ENCODE measurements at places on chromosomes 12 and 14. TPM values are rescaled to one million over a fixed set of nuclear protein-coding genes. Genes with fewer than 3 reads are reported as not detected.

Gene KLRC4
- 0.45 TPM for polyA plus RNA-seq

Gene DENND5B
- 1.8 TPM for polyA plus RNA-seq

Gene MAGOHB
- polyA plus RNA-seq = 19.3 TPM

Gene TMEM253
- 0.43 TPM for polyA plus RNA-seq

Gene SERPINA5
- polyA plus RNA-seq = 0.14 TPM

Gene DIABLO
- 46.8 TPM for polyA plus RNA-seq

Gene ERG28
- polyA plus RNA-seq = 39.3 TPM

Gene SLC39A5
- polyA plus RNA-seq = 0.13 TPM

Gene NELL2
- 4.0 TPM for polyA plus RNA-seq

Gene TAS2R9
- polyA plus RNA-seq = not detected

Gene KCNK10
- polyA plus RNA-seq = 0.01 TPM

Gene TSPAN31
- 32.4 TPM for polyA plus RNA-seq

Gene ALDH2
- polyA plus RNA-seq = 158 TPM

Gene SSPN
- 1.2 TPM for polyA plus RNA-seq

Gene DPPA3
- not detected for polyA plus RNA-seq

Gene SMCO3
- 0.61 TPM for polyA plus RNA-seq

Gene B4GALNT3
- 17.2 TPM for polyA plus RNA-seq

Gene CAPZA3
- polyA plus RNA-seq = not detected

Gene DLGAP5
- 0.89 TPM for polyA plus RNA-seq

Gene OTOGL
- 0.28 TPM for polyA plus RNA-seq

Gene FRS2
- polyA plus RNA-seq = 8.6 TPM

Gene LPAR5
- polyA plus RNA-seq = 0.51 TPM

Gene AKAP3
- 1.2 TPM for polyA plus RNA-seq

Gene KRT4
- 7.7 TPM for polyA plus RNA-seq

Gene C12orf54
- 0.21 TPM for polyA plus RNA-seq

Gene FIGNL2
- 0.33 TPM for polyA plus RNA-seq

Gene NDRG2
- polyA plus RNA-seq = 46.1 TPM

Gene CCDC60
- polyA plus RNA-seq = 2.1 TPM

Gene MYF5
- not detected for polyA plus RNA-seq

Gene NOS1
- polyA plus RNA-seq = 0.69 TPM

Gene CDCA3
- polyA plus RNA-seq = 4.1 TPM

Gene NUP37
- polyA plus RNA-seq = 23.3 TPM

Gene OR4E2
- not detected for polyA plus RNA-seq

Gene SCNN1A
- polyA plus RNA-seq = 86.6 TPM

Gene MSI1
- polyA plus RNA-seq = 0.22 TPM

Gene POTEM
- polyA plus RNA-seq = not detected

Gene WNT1
- 0.09 TPM for polyA plus RNA-seq

Gene OAS3
- 5.7 TPM for polyA plus RNA-seq

Gene SLC41A2
- polyA plus RNA-seq = 22.4 TPM

Gene SLC7A7
- polyA plus RNA-seq = 31.2 TPM

Gene OTUB2
- 0.98 TPM for polyA plus RNA-seq

Gene DBX2
- polyA plus RNA-seq = 0.01 TPM

Gene AQP2
- not detected for polyA plus RNA-seq

Gene PLCZ1
- not detected for polyA plus RNA-seq

Gene TDRD9
- polyA plus RNA-seq = 2.4 TPM

Gene IQSEC3
- polyA plus RNA-seq = 2.5 TPM

Gene PRIMA1
- 0.22 TPM for polyA plus RNA-seq

Gene OR6C76
- polyA plus RNA-seq = not detected

Gene PSME1
- polyA plus RNA-seq = 286 TPM

Gene CCDC177
- 0.01 TPM for polyA plus RNA-seq

Gene ZNF384
- polyA plus RNA-seq = 29.0 TPM

Gene TAS2R7
- not detected for polyA plus RNA-seq

Gene SOX5
- polyA plus RNA-seq = 1.0 TPM

Gene GPN3
- polyA plus RNA-seq = 23.7 TPM

Gene OTX2
- polyA plus RNA-seq = not detected

Gene IL31
- not detected for polyA plus RNA-seq

Gene CLSTN3
- 36.3 TPM for polyA plus RNA-seq

Gene MFAP5
- 2.6 TPM for polyA plus RNA-seq

Gene APOF
- polyA plus RNA-seq = not detected
